NCI-H774 (cell line): ENCODE measurements at places on chromosomes 11 and 22.

DNA sequence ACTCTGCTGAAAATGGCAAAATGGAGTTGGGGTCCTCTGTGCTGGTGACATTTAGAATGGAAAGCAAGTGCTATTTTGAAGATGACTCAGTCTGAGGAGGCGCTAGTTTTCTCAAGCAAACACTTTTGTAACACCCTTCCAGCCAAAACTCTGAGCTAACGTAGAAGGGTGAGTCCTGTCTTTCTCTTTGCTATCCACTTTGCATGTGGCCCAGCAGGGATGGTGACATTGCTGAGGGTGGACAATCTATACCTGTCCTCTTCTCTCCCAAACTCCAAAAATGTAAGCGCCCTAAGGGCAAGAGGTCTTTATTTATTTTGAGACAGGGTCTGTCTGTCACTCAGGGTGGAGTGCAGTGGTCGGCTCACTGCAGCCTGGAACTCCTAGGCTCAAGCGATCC lies 3.6 kb upstream of the KAT5 start:
- DNase-seq = no peak

DNA sequence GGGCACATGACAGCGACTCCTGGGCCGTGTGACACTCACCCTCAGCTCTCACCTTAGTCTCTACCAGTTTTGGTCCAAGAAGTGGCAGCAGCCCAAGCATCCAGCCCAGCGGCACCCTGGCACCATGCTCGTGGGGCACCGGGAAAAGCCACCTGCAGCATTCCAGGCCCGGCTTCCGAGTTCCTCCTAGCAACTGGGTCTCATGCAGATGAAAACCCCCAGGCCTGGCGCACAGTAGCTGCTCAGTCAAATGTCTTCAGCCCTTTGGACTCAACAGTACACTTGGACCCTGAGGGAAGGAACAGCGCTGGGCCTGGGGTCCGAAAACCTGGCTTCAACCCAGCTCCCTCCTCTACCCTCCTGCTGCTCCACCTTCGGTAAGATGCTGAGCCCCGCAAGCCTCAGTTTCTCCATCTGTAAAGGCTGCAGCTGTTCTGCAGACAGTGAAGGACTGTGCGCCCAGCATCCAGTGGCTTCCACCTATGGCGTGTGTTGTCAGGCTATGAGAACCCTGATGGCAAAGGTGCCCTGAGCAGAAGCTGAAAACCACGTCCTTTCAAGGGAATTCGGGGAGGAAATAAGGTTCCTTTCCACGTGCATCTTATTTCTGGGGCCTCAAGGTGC lies 66.0 kb downstream of the PHF21B start:
- DNase-seq = no peak

- DNase-seq = no peak
Observed at GRCh38 chr22:44080936-44081861, 57.1 kb downstream of the PARVB start.

- no peak for DNase-seq
Observed at GRCh38 chr22:47439643-47440265, 677.3 kb downstream of the TBC1D22A start.
